Activated naive CD8-positive, alpha-beta T cell treated with anti-CD3 and anti-CD28 coated beads, Interleukin-2, amount 50 U/mL, for 16 hours (primary cell): ENCODE measurements at places on chromosomes 11 and 22.

- DNase-seq: no peak
Observed at GRCh38 chr11:12818333-12819015, 144.3 kb downstream of the TEAD1 start.

DNA sequence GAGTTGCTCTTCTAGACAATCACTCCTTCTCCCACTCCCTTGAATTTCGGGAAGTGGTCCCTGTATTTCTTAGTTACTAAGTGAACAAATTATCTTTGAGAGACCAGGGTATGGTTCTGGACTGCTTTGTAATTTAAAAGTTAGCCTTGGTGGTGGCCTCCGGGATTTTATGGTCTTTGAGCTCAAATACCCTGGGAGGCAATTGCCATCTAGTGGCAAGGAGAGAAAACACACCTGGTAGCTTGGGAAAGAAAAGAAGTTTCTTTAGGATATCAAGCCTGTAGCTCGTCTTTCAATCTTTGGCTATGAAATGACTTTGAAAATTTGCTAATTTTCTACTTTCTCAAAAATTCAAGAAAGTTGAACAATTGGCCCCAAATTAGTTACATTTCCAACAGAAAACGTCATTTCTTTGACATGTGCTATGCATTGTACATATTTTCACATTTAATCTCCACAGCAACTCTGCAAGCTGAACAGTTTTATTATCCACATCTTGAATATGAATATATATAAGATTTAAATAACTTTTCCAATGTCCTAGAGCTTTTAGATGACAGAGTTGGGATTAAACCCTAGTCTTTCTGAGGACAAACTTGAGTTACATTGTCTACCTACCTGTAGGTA lies 39.1 kb downstream of the MMP27 start:
- no peak for DNase-seq

GRCh38 chr22:29268511-29269229 lies 602 bp downstream of the EWSR1 start:
- no peak for DNase-seq

DNA sequence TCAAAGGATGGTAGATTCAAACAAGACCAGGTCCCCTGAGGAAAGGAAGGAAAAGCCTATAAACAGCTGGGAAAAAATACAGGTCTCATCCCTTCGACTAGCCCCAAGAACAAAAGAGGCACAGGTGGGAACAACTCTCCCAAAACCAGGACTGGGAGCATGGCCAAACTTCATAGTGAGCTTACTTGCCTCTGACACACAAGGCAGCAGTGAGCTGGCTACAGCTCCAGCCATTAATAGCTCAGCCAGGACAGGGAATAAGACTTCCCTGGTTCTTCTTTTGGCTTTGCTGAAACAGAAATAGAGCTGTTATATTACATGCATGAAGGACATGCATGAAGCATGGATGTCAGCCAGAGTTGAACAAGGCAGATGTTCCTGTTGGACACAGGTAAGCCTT lies at the start of gene OR10A2:
OR10A2 (plus strand) TSS at position 97 of the 400 bp plus-strand sequence. CDS start 6,698 bp downstream, outside the sequence.
- no peak for DNase-seq

GRCh38 chr11:35135222-35135621 lies 3.7 kb upstream of the CD44 start:
- no peak for DNase-seq

DNA sequence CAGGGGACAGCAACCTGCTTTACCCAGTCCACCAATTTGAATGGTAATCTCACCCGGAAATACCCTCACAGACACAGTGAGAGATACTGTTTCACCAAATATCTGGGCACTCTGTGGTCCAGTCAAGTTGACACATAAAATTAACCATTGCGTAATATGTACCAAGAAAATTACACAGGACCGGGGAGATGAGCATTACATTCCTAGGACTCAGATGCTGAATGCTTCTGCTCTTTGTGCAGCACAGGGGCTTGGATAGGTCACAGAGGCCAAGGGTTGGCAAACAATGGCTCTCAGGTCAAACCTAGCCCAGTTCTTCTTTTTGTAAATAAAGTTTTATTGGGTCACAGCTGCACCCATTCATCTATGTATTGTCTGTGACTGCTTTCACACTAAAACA lies 557.2 kb downstream of the MN1 start:
- no peak for DNase-seq

GRCh38 chr11:109121173-109121932 lies 300.6 kb upstream of the C11orf87 start:
- no peak for DNase-seq

- no peak for DNase-seq
Observed at GRCh38 chr22:29201782-29202181, 3.9 kb upstream of the EMID1 start.

DNA sequence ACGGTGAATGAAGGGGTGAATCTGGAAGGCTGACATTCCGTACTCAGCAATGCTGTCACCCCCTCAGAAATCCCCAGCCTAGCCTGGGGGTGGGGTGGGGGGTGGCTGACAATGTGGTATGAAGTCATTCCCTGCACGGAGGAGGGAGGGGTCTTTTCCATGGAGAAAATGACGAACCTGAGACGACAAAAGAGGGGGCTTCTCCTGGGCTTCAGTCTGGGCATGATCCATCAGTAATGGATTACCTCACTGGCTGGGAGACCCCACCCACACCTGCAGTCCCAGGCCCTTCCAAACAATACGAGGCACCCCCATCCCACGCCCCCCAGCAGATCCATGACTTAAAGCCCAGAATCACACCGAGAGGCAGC lies 1.0 kb downstream of the KIAA0930 start:
- no peak for DNase-seq

DNA sequence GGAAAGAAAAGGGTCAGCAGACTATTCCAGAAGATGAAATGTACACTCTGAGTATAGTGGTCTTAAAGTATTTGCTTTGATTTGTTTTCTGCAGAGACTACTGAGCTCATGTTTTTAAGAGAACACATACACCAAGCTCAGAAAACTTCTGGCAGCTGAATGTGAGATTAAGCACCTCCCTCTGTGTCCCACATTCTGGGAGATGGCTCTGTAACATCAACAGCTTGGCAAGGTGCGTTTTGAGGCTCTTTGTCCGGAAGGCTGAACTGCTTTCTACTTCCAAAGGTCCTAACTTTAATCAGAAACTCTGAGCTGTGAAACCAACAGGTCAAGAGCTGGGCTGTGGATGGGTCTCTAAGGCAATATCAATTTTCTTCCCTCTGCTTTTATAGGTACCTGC lies 36.4 kb upstream of the GLYAT start:
- no peak for DNase-seq

GRCh38 chr11:15374418-15374817 lies 259.7 kb downstream of the INSC start:
- DNase-seq: no peak

DNA sequence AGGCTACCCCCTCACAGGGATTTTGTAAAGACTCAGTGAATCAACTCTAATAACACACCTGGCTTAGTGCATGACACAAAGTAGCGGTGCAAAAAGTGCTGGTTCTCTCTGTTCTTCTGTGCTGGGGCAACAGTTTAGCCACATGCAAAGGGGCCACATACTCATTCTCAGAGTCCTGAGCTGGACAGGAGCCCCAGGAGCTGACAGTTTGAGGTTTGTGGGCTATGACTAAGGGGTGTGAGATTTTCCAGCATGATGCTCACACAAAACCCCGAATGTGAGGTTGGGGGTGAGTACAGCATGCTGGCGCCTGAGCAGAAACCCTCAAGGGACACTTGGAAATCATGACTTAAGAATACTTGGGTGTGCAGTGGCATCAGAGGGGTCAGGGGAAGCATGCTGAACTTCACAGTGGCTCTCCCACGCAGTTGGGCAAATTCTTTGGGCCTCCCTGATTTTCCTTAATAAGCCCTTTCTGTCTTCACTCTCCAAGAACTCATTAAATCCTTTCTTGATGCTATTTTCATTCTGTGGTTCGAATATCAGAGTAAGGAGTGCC lies 31.0 kb downstream of the TMPRSS5 start:
- no peak for DNase-seq

GRCh38 chr11:60985991-60986915 lies 14.8 kb downstream of the CD6 start:
- peak; percentile 82 for DNase-seq

- DNase-seq: no peak
Observed at GRCh38 chr11:65781152-65781961, 581 bp upstream of the AP5B1 start.

DNA sequence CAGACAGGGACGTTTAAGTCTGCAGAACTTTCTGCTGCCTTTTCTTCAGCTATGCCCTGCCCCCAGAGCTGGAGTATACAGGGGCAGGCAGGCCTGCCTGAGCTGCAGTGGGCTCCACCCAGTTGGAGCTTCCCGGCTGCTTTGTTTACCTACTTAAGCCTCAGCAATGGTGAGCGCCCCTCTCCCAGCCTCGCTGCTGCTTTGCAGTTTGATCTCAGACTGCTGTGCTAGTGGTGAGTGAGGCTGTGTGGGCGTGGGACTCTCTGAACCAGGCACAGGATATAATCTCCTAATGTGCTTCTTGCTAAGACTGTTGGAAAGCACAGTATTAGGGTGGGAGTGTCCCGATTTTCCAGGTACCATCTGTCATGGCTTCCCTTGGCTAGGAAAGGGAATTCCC lies 38.5 kb downstream of the NELL1 start:
- no peak for DNase-seq

- no peak for DNase-seq
Observed at GRCh38 chr22:24099071-24099470, 82.2 kb upstream of the SUSD2 start.
